ENCODE measurements at places on chromosomes 2 and 18.

GRCh38 chr18:34329840-34330239 lies 105.1 kb upstream of the NOL4 start:
- no peak for DNase-seq

- DNase-seq, result no peak
These were observed 63.0 kb downstream of the REEP1 start for GRCh38 chr2:86274265-86274917.

DNA sequence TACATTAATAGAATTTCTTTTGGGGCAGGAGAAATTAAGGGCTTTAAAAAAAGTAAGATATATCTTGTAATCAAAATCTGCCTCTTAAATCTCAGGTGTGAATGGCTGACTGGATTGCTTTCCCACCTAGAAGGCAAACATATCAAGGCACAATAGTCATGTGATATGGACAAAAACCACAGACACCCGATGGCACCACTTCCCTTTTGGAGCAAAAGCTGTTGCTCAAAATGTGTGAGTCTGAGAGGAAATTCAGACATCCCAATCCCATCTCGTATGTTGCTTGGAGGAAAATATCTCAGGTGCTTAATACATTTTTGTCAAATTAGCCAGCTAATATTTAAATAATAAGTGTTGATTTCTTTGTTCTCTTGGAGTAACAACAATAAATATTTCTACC lies 120.7 kb downstream of the KCNF1 start:
- DNase-seq, result no peak

GRCh38 chr2:238509151-238509835 lies 82.6 kb downstream of the ASB1 start:
- no peak for DNase-seq

DNA sequence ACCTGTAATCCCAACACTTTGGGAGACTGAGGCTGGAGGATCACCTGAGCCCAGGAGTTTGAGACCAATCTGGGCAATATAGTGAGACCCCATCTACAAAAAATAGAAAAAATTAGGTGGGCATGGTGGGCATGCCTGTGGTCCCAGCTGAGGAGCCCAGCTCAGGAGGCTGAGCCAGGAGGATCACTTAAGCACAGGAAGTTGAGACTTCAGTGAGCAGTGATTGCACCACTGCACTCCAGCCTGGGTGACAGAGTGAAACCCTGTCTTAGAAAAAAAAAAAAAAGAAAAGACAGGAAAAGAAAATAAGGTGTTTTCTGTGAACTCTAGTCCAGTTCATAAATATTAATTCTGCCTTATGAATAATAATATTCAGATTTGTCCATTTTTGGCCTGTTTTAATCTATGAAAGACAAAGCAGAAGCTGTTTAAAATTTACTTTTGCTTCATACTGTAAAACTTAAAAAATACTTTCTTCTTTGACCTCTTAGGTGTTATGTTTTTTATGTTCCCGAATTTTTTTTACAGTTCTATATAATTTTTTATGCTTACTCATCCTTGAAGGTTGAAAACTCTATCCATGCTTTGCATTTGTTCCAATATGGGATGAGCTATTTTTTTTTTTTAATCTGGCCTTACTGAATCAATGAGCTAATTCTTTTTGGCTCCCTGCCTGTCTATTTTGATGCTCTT lies 8.4 kb upstream of the ANXA4 start:
- DNase-seq, result no peak

DNA sequence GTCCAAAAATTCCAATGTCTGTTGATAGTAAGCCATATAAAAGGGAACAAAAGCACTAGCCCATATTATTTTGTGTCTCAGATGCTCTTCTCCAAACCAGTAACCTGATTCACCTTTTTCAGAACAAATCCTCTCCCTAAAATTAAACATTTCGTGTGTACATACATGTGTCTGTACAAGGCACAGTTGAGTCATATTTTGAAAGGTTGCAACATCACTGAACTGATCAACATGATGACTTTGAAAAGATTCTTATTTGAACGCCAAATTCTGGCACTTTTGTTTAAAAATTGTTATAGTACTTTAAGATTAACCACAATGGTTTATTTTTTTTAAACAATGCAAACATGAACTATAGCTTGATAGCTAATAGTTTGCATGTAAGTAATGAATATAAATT lies 102.5 kb downstream of the RIT2 start:
- DNase-seq, result no peak

- DNase-seq, result no peak
These were observed 63.0 kb downstream of the EIPR1 start for GRCh38 chr2:3314626-3315025.

GRCh38 chr18:9835113-9835755 lies 50.5 kb upstream of the TXNDC2 start:
- no peak for DNase-seq

- no peak for DNase-seq
These were observed 284.6 kb downstream of the DPP10 start for GRCh38 chr2:114727012-114727411.

DNA sequence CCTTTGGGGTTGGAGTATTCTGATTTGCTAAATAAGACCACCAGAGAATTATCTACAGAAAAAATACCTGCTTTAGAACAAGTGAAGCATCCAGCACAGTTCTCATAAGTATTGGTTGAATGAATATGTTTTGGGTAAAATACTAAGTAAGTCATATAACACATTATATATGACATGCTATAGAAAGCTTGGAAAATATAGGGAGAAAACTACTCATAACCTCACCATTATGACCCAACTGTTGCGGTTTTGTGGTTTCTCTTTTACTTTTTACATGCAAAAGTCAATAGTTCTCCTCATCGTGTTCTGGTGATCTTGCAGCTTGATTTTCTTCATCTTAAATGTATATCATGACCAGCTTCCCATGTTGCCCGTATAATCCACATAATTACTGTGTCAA lies 66.2 kb downstream of the DIPK1C start:
- no peak for DNase-seq

DNA sequence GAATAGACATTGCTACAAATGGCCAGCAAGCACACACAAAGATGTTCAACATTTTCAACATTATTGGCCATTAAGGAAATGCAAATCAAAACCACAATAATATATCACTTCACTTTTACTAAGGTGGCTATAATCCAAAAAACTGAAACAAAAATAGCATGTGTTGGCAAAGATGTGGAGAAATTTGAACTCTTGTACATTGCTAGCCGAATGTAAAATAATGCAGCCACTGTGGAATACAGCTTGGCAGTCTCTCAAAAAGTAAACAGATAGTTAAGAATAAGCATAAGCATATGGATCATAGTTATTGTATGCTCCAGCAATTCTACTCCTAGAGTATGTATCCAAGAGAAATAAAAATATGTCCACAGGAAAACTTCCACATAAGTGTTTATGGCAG lies 192.5 kb downstream of the EN1 start:
- DNase-seq, result no peak

- DNase-seq, result no peak
These were observed 156.8 kb downstream of the CTIF start for GRCh38 chr18:48695671-48696070.

DNA sequence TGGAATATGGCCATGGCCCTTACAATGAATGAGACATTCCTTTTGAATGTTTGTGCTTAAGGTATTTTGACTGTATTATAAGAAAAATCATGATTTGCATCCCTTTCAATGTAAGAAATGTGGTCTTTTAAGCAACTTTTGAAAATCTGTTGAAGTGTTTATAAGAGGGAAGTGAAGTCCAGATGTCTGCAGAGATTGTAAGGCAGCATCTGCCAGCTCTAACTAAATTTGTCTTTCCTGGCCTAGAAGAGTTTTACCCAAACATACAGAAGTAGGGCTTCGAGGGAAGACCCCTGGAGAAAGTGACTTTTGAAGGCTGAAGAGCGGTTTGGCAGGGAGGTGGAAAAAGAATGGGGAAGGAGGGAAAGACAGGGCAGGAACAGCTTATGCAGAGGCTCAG lies 12.2 kb downstream of the EML6 start:
- no peak for DNase-seq

- no peak for DNase-seq
These were observed 5.7 kb upstream of the CAB39 start for GRCh38 chr2:230706966-230707365.

GRCh38 chr2:88067189-88067588 lies 436 bp upstream of the SMYD1 start:
- no peak for DNase-seq

GRCh38 chr2:236945431-236946016 lies 140.2 kb upstream of the COPS8 start:
- DNase-seq, result no peak

- DNase-seq, result no peak
These were observed 644.2 kb upstream of the SETBP1 start for GRCh38 chr18:44036501-44036900.

- no peak for DNase-seq
These were observed 37.6 kb downstream of the UNC80 start for GRCh38 chr2:209809256-209809655.

GRCh38 chr2:62881162-62881795 lies 169.4 kb upstream of the OTX1 start:
- no peak for DNase-seq

GRCh38 chr2:173086518-173087213 lies 11.0 kb downstream of the MAP3K20 start:
- no peak for DNase-seq

GRCh38 chr18:24773101-24773500 lies 312.7 kb downstream of the HRH4 start:
- no peak for DNase-seq

GRCh38 chr2:144514616-144515091 lies 5.3 kb downstream of the ZEB2 start:
- DNase-seq, result no peak

- DNase-seq, result no peak
These were observed 353.9 kb upstream of the GYPC start for GRCh38 chr2:126302043-126302442.

DNA sequence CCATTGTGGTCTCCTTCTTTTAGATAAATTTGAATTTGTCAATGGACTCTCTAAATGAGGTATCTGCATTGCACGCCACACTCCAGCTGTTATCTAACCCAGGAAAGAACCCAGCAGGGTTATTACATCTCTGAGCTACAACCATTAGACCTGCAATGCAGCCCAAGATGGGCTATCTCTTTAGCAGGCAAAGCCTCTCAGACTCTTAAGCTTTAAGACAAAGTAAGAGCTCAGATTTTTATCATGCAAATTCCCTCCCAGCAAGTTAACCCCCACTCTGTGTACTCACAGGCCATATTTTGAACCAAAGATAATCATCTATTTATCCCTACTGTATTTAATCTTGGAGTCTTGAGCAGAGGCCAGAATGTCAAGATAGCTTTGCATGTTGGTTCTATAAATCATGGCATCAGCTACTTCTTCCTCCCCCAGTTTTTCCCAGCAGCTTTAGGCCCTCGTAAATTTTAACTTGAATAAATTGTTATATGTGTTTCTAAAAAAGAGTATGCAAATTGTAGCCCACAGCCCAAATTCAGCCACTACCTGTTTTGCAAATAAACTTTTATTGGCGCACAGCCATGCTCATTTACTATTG lies 273.7 kb upstream of the PKDCC start:
- no peak for DNase-seq

GRCh38 chr2:171318463-171318934 lies 115.3 kb downstream of the METTL8 start:
- peak; percentile 33 for DNase-seq

DNA sequence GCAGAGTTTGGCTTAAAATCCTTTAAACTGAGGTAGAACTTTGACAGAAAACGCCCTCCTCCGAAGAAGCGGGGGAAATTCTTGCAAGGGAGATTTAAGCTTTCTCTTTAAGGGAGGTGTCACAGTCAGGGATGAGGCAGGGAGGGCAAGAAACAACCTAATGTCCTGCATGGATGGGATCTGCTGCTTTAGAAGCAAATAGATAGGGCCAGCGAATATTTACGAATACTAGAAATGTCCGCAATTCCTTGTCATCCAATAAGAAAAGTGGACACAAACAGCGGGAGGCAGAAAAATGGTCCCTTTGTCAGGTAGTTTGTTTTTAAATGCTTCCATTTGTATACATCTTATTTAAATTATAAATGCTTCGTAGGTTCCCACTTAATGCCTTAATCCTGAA lies 12.0 kb downstream of the MEIS1 start:
- DNase-seq, result no peak

DNA sequence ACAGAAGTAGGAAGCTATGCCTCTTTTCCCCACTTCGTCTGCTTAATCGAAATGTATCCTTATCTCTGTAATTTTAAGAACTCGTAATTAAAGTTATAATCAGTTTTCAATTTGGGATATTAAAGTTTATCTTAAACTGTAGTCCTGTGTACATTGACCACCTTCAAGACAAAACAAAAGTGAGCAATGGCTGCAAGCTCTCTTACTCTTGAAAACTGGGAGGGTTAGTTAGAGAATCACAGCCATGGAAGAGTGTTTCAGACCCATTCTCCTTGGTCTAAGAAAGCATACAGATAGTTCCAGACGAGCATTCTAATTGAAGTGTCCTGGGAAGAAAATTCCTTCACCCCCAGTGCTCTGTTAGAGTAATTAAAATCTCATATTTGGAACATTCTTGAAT lies 2.0 kb downstream of the KCMF1 start:
- no peak for DNase-seq

GRCh38 chr2:239566995-239567568 lies 166.3 kb upstream of the HDAC4 start:
- no peak for DNase-seq

DNA sequence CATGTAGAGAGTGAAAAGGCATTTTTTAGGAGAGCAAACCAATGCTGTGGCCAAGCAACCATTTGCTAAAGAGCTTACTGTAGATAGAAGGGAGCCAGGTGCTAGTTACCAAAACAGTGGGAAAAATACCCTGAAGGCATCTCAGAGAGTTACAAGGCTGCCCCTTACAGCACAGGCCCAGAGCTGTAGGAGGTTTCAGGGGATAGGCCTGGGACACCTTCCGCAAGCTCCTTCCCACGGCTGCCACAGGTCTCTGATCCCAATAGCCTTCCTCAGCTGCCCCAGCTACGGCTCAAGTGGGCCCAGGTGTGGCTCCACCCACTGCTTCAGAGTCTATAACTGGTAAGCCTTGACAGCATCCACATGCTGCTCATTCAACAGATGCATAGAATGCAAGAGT lies 18.2 kb upstream of the PPM1B start:
- no peak for DNase-seq

- DNase-seq, result peak; percentile 93
These were observed at the start of gene SPC25 for GRCh38 chr2:168890006-168890782. Gene SPC25 (minus strand): TSS chr2:168890430. CDS start chr2:168889519, 911 bp downstream.
